Stomach (tissue), 19 donors: ENCODE measurements at places on chromosomes 11 and 22. TPM values are rescaled to one million over a fixed set of nuclear protein-coding genes. Genes with fewer than 3 reads are reported as not detected.

DNA sequence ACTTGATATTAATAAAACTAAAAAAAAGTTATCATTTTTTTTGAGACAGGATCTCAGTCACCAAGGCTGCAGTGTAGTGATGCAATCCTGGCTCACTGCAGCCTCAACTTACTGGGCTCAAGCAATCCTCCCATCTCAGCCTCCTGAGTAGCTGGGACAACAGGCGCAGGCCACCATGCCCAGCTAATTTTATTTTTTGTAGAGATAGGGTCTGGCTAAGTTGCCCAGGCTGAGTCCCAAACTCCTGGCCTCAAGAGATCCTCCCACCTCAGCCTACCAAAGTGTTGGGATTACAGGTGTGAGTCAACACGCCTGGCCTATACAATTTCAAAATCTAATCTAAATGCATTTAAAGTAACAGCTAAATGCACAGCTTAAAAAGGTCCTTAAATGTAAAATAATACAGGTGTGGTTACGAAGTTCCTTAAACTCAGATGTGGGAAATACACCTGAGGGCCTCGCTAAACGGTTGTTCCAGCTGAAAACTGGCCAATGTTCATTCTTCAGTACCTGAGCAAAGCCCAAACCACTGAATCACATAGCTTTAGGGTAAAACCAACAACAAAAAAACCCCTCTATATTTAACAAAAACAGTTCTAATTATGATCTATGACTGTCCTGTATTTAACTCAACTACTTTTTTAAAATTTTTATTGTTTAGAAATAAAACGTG, 11.8 kb downstream of the NAP1L4 start:
- H3K4me1 ChIP-seq = peaks cover 8% of the 10 kb centered on the region
- H3K27me3 ChIP-seq = no peaks in the 10 kb centered on the region
- DNase-seq = no peak

GRCh38 chr11:10505278-10506007, 35.5 kb downstream of the RNF141 start:
- H3K27me3 ChIP-seq = no peaks in the 10 kb centered on the region
- H3K4me1 ChIP-seq = no peaks in the 10 kb centered on the region

DNA sequence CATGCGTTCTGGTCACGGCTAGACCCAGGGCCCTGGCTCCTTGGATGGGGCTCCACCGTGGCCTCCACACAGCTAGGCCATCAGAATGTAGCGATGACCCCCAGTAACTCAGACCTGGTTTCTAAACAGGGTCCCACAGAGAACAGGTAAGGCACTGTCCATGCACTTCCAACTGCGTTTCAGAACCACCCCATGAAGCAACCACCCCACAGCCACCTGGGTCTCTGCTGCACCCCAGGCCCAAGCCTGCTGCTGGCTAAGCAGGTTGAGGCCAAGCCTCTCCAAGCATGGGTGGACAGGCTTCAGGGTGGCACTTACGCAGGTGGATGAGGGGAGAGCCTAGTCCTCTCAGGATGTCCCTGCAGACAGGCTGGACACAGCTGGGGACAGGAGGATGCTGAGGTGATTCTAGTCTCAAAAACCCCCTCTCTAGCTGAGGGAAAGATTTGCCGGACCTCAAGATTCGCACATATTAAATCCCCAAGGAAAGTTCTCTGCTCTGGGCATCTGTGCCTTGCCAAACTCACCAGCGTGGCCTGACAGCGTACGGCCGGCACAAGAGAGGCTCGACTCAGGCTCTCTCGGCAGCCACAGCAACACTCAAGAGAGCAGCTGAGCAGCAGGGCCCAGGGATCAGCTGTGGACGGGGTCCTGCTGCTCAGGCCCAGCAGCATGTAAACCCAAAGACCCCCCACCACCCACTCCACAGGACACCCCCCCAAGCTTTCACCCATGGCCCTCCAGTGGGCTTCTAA, 141.6 kb downstream of the CRYBB2 start:
- H3K4me1 ChIP-seq = peaks cover 31% of the 10 kb centered on the region
- H3K27me3 ChIP-seq = no peaks in the 10 kb centered on the region
- H3K36me3 ChIP-seq = peaks cover 52% of the 10 kb centered on the region
- no peak overlapping the region for H3K4me3 ChIP-seq

ZNF214 gene
- 0.58 TPM for total RNA-seq

HSPB2 gene
- not detected for total RNA-seq

NUP98 gene
- 66.5 TPM for total RNA-seq
